Stimulated activated CD4-positive, alpha-beta T cell treated with anti-CD3 and anti-CD28 coated beads, Interleukin-2, amount 100 ng/mL, for 24 hours (primary cell): ENCODE measurements at places on chromosomes 11 and 22.

DNA sequence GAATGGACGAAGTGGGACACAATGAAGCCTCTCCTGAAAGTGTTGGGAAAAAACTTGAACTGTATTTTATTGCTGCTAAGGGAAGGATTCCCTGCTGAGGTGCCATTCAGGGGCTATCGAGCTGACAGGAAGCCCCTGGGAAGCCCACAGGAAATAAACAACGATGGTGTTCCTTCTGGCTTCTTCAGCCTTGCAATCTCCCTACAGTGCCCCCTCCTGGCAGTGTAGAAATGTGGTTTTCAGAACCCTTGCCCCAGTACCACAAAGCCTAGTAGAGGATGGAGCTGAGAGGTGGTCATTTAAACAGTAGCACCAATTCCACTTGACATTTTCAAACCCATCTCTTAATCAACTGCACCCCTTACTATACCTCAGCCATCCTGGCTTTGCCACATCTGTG is 676.7 kb upstream of the ARHGAP42 start:
- DNase-seq = no peak

DNA sequence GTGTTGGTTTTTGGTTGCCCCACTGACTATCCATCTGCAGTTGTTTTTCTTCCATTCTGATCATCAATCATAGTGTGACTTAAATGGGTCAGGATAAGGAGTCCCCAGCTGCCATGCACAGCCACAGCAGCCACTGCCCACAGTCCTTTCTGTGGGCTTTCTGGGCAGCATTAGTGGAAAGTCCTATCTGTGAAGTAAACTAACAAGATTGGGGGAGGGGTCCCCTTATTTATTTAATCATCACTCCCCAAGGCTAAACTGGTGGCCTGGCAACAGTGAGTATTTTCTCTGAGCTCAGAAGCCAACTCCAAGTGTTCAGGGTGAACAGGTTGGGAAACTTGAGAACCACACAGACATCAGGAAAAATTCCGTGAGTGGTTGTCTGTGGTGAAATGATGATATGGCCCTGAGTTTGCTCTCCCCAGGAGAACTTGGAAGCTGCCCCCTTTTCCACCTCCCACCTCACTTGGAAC is 145.0 kb downstream of the CCDC34 start:
- no peak for DNase-seq

DNA sequence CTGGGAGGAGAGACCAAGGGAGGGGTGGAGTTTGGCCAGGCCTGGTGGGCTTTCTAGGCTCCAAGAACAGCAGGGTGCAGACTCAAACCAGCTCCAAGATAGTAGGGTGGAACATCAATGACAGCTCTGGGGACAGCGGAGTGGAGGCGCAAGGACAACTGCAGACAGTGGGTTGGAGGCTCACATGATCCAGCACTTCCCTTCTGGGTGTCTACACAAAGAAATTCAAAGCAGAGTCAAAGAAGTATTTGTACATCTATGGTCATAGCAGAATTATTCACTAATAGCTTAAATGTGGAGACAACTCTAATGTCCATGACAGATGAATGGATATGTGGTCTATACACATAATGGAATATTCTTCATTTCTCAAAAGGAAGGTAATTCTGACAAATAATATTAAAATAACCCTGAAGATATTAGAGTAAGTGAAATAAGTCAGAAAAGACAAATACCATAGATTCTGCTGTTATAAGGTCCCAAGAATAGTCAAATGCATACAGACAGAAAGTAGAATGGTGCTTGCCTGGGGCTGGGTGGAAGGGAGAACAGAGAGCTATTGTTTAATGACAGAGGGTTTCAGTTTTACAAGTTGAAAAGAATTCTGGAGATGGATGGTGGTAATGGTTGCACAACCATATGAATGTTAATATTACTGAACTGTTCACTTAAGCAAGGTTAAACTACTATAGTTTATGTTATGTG is 5.5 kb upstream of the GAB4 start:
- DNase-seq = no peak

GRCh38 chr11:13462311-13462900 is 616 bp downstream of the BTBD10 start:
- DNase-seq = peak; percentile 75

- no peak for DNase-seq
Observed at GRCh38 chr11:95412074-95412473, 181.1 kb upstream of the SESN3 start.

- no peak for DNase-seq
Observed at GRCh38 chr11:112023104-112023503, 2.1 kb upstream of the DLAT start.

- DNase-seq = no peak
Observed at GRCh38 chr11:61973476-61974162, 6.2 kb upstream of the FTH1 start.

DNA sequence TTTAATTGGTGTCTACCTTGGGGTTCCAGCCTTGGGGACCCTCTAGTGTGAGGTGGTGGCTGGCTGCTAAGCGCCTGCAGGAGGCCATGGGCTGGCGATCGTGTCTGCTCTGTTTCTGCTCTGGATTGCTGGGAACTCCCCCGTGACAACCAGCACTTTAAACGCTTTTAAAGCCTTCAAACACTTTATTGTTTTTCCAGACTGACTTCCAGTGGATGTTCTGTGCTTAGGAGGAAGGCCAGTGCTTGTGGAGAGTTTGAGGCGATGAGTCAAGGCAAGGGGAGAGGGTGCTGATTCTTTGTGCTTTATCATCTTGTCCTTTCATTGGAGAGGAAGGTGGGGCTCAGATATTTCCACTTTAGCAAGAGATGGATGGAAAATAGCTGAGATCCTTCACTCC is 81.6 kb downstream of the FLI1 start:
- no peak for DNase-seq

DNA sequence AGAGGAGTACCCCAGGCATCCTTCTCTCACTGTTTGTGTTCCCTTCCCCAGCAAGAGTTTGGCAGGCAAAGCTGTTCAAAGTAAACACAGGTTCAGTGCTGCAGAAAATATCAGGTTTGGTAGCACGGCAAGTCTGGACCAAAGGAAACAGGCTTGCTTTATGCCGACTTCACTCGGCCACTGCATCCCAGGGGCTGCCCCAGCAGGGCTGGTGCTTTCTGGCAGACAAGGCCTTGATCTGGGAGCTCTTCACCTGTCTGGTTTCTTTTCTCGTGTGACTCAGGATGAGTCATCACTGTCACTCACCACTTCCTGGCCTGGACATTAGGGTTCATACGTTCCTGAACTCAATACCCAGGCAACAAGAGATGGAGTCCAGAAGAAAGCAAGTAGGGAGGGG is 52.6 kb upstream of the NAV2 start:
- DNase-seq = no peak

DNA sequence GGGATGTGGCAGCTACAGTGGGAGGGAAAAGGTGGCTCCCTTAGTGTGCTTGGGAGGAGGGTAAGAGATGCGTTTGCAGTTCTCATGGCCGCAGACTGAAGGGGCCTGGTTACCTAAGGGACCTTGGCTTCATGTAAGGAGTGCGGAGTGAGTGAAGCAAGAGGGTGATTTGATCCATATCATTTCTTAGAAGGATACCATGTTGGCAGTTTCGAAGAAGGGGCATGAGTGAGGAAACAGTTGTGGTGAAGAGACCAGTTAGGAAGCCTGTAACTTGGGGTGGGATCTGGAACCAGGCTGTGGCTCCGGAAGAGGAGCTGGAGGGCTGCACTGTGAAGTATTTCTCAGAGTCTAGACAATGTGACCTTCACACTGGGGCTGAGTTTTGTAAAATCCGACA is 45.0 kb downstream of the ST3GAL4 start:
- DNase-seq = no peak

DNA sequence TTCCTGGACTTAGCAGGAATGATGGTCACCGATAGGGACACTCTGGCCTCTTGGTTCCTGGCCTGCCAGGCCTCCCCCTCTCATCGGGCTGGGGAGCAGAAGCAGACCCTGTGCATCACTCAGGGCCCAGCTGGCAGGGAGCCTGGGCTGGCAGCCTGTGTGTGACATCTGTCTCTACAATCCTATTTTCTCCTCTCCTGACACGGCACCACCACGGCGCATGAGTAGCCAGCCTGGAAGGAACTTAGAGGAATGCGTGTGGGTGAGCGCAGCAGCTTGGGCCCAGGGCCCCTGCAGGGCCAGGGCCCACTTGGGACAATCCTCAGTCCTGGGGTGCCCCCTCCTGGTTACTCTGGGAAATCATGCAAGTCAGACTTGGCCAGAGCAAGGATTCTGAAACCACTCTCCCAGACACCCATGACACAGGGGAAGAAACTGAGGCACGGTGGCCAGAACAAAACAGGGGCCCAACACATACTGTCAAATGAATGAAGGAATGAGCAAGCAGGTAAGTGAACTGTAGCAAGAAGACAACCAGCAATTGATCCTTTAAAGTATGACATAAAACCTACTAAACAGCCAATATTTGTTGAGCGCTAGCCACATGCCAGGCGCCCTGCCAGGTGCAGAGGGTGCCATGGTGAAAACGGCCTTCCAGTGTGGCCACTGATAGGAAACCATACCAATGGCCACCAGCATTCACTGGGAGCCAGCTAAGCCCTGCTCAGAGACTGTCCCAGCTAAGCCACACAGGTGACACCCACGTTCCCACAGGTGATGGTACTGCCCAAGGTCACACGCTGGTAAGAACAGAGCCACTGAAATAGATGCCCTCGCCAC is 13.3 kb downstream of the RSPH14 start:
- DNase-seq = peak; percentile 75

DNA sequence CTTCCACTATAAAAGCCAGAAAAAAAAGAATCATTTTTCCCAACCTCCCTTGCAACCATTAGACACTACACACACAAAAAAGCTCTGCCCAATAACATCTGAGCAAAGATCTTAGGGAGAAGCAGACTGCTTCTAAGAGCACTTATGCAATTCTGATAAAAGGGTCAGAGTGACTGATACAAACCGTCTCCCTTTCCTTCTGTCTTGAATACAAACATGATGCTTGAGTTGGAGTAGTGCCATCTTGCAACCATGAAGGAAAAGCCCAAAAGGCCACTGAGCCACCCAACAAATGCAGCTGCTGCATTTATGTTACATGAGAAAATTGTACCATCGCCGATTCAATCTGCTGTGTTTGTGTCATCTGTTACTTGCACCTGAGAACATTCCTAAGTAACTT is 47.6 kb upstream of the EED start:
- no peak for DNase-seq

DNA sequence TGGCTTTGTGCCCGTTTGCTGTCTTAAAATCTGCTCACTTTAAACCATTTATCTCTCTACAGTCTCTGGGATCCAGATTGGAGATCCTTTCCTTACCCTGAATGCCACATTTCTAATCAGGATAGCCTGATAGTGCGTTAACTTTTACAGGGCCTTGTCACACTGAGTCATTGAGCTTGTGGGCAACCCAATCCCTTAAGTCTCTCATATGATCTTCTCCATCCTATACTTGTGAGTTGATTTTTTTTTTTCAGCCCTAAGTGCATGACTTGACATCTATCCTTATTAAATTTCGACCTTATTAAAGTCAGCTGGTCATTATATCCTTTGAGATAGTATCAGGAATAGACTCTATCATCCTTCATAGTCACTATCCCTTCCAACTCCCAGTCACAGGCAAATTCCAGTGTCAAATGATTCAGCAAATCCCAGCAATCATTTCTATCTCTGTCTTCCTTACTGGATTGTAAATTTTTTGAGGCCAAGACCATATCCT is 57.7 kb downstream of the TEAD1 start:
- no peak for DNase-seq

DNA sequence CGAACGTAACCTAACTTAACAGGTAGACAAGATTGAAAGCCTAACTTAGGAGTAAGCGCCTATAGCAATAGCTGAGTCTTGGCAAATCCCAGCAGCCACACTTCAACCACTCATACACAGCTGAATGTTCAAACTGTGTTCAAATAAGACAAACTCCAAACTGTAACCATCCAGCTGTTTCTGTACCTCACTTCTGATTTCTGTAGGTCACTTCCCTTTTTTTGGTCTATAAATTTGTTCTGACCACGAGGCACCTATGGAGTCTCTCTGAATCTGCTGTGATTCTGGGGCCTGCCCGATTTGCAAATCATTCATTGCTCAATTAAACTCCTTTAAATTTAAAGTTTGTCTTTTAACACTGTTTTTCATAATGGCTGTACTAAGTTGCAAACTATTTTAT is 8.2 kb upstream of the TENM4 start:
- DNase-seq = no peak

- DNase-seq = no peak
Observed at GRCh38 chr11:44338698-44339529, 29.0 kb upstream of the ALX4 start.

- no peak for DNase-seq
Observed at GRCh38 chr11:92810423-92811064, 158.9 kb upstream of the MTNR1B start.

- DNase-seq = no peak
Observed at GRCh38 chr11:83311701-83312100, 25.5 kb upstream of the CCDC90B start.

- no peak for DNase-seq
Observed at GRCh38 chr11:19951558-19952115, 208.6 kb downstream of the DBX1 start.

DNA sequence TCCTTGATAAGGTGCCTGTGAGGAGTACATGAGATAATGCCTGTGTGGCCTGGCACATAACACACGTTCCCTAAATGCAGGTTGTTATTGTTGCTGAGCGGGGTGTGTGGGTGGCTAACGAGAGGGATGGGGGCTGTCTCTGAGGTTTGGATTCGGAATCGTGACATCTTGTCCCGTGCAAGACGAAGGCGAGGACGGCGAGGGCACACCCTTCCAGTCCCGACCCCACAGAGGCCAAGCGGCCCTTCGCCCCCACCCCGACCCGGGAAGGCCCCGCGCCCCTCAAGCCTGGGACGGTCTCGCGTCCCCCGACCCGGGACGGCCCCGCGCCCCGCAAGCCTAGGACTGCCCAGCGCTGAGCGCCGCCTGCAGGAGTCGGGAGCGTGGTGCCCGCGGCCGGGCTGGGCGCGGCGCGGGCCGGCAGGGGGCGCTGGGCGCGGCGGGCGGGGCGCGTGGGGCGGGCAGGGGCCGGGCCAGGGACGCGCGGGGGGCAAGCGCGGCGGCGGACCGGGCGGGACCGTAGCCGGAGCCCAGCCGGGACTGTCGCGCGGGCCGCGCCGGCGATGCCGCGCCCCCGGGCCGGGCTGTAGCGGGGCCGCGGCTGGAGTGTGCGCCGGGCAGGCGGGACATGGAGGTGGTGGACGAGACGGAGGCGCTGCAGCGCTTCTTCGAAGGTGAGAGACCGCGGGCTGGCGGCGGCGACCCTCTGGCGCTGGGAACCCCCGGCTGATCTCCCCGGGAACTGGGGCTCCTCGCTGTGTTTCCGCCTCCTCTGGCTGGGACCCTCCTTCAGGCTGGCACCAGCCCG is at the start of gene MYRF:
TSS of gene MYRF (plus strand) at position 520 of the 808 bp plus-strand sequence. CDS start at position 629, 109 bp downstream.
- peak; percentile 72 for DNase-seq

DNA sequence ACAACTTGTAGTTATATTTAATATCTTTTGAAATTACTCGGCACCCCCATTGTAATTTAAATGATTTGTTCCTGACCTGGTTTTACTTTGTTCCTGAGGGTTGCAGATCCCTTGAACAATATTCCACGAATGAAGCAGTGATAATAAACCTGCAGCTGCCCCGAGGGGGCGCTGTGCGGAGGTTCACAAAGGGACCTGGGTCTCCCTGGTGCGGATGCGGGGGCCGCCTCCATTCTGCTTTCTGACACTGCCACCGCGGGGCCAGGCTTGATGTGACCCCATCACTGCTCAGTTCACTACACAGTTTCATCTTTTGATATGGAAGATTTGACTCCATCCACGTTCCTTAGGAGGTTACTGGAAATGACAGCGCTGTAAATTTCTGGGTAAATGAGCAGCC is 62.9 kb upstream of the PRODH start:
- DNase-seq = peak; percentile 37

GRCh38 chr11:12725863-12726682 is 51.9 kb downstream of the TEAD1 start:
- no peak for DNase-seq

GRCh38 chr11:92739491-92739890 is 230.0 kb upstream of the MTNR1B start:
- no peak for DNase-seq
